ENCODE measurements at places on chromosomes 16 and 17.

DNA sequence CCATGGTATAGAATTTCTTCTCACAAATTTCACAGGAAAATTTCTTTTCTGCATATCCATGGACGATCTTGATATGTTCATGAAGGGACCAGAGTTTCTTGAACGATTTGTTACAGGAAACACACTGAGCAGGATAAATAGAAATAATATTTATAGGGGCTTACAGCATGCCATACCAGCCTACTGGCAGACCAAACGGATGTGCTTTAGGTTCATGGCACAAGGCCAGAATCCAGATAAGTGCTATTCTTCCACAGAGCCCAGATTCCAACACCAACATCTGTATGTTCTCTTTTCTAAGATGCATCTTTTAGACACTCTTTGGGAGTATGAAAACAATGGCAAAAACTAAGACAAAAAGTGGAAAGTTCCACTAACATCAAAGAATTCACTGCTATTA, 49.3 kb downstream of the ZNF652 start:
- no peak for DNase-seq

- DNase-seq = no peak
Observed at GRCh38 chr16:80389338-80389737, 151.5 kb upstream of the DYNLRB2 start.

DNA sequence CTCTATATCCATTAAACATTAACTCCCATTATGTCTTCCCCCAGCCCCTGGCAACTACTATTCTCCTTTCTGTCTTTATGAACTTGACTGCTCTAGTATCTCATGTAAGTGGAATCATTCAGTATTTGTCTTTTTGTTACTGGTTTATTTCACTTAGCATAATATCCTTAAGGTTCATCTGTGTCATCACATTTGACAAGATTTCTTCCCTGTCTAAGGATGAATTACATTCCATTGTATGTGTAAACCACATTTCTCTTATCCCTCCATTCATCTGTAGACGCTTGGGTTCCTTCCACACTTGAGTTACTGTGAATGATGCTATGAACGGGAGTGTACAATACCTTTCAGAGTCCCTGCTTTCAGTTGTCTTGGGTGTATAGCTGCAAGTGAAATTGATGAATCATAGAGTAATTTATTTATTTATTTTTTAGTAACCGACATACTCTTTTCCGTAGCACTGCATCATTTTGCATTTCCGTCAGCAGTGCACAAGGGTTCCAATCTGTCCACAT, 399.7 kb upstream of the RBFOX1 start:
- DNase-seq = no peak

DNA sequence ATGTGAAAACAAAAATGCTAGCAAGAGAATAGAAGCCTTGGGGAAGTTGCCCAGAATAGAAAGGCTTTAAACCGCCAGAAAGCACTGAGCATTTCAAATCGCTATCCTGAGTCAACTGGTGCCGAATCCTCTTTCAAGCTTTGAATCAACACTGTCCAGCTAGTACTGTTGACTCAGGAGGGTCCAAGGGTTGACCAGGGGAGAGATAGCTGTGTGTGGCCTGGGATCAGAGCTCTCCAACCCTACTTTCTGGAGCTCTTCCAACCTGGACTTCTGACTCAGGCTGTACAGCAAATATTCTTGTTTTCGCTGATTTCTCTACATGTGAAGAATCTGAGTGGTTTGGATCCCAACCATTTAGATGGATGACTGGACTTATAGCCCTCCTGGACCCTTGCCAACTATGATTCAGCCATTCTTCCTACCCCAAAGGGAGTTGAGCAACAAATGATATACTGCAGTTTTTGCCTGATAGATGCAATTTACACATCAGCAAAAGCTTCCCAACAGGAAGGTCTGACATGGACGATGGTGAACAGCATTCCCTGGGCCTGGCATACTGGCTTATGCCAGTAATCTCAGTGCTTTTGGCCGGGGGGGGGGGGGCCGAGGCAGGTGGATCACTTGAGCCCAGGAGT, 154.0 kb upstream of the SDK2 start:
- DNase-seq = no peak

DNA sequence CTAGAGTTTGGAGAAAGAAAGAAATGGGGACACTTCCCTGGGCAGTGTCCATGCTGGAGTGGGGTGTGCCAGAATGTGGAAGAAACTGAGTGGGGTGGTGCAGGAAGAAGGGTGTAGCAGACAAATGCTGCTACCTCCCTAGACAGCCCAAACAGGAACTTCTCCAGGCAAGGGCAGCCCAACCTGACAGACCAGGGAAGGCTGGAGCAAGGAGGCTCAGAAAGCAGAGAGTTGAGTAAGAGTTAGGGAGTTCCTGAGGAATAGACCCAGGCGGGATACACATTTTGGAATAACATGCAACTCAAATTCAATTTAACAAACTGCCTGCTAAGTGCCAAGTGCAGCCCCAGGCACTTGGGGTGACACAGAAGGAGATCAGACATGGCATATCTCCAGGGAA, 1.0 kb upstream of the MYO18A start:
- no peak for DNase-seq

DNA sequence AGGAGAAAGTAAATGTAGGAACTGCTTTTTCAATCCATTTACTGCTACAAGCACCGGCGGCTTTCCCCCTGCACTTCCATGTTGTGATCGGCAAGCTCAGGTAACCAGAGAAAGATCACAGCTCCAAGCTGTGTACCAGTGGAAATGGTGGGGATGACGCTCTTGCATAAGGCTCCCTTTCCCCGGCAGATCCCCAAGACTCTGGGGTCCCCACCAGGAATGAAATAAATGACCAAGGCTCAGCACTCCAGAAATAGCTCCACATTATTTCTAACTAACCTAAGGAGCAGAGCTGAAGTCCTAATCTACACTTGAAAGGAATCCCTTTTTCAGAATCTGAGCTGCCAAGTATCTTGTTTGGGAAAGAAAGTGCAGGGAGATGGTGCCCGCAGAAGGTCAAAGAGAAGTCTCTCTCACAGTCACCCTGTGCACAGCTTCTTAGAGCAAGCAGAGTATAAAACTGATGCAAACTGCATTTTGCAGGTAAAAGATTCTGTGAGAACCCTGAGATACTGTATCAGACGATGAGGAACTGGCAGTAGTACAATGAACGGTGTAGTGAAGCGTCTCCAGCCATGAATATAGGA, 11.1 kb downstream of the GRB2 start:
- no peak for DNase-seq

DNA sequence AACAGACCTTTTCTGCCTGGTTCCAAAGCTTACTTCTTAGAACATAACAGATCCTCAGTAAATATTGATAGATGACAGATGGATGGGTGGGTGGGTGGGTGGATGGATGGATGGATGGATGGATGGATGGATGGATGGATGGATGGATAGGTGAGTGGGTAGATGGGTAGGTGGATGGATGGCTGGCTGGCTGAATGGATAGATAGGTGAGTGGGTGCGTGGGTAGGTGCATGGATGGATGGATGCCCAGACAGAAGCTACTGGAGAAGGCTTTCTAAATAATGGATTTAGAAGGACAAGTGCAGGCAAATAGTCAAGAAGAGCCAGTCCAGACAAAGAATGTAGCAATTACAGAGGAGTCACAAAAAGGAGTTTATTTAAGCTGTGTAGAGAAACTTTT, 19.6 kb downstream of the SCNN1G start:
- no peak for DNase-seq

- DNase-seq = no peak
Observed at GRCh38 chr17:38354466-38354865, 2.8 kb downstream of the SOCS7 start.

GRCh38 chr17:19753051-19753509, 5.0 kb upstream of the ALDH3A1 start:
- no peak for DNase-seq

- peak; percentile 51 for DNase-seq
Observed at GRCh38 chr17:7576432-7576937, 3.0 kb upstream of the CD68 start.

- no peak for DNase-seq
Observed at GRCh38 chr17:13640551-13640950, 38.8 kb upstream of the HS3ST3A1 start.

DNA sequence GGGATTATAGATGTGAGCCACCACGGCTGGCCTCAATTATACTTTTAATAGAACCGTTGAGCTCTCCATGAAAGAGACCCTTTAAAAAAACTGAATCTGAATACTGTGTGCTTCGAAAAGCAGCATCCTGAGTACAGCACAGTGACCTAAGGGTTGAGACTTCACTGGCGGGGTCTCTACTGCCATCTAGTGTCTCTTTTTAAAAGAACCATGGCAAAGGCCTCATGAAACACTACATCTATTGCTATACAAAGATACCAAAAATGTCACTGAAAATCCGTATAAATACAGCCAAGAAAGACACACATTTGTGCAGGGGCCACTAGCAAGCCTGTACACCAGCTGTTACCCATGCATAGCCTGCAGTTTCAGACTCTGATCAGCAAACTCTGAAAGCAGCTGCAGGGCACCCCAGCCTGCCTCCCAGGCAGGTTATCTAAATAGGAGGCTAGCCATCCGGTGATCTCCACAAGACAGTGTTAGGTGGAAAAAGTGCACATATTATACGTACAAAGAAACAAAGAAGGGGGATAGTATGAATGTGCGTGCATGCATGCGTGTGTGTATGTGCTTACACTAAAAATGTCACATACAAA, 35.3 kb downstream of the NPLOC4 start:
- peak; percentile 77 for DNase-seq

DNA sequence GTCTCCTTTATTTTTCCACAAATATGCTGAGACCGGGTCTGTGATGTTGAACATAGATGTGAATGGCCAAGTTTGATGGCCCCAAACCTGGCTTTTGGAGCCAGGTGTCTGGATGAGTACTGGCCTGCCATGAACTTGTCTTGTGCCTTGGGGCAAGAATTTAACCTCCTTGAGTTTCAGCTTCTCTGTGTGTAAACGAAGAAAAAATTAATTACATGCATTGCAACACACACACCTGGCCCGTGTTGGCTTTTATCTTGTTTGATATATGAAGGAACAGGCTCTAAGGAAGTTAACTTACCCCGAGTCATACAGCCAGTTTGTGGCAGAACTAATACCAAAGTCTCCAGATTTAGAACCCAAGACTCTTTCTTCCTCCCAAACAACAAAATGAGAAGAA, 13.1 kb downstream of the FBXO39 start:
- DNase-seq = no peak

- peak; percentile 96 for DNase-seq
Observed at GRCh38 chr17:28725660-28726225, 290 bp downstream of the TLCD1 start.

DNA sequence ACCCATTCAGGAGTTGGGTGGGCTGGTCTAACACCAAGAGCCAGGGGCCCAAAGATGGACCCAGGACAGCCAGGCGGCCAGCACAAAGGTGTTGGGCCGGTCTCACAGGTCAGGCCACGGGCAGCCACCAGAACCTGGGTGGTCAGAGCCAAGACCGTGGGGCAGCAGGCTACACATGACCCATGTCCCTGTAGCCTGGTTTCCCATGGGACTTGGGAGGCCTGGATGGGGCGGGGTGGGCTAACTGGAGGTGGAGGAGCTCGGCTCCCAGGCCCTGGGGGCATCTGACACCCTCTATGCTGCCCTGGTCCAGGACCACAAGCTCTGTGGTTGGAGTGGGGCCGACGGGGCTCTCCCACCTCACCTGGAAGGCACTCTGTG, 17.2 kb downstream of the CTU2 start:
- no peak for DNase-seq

DNA sequence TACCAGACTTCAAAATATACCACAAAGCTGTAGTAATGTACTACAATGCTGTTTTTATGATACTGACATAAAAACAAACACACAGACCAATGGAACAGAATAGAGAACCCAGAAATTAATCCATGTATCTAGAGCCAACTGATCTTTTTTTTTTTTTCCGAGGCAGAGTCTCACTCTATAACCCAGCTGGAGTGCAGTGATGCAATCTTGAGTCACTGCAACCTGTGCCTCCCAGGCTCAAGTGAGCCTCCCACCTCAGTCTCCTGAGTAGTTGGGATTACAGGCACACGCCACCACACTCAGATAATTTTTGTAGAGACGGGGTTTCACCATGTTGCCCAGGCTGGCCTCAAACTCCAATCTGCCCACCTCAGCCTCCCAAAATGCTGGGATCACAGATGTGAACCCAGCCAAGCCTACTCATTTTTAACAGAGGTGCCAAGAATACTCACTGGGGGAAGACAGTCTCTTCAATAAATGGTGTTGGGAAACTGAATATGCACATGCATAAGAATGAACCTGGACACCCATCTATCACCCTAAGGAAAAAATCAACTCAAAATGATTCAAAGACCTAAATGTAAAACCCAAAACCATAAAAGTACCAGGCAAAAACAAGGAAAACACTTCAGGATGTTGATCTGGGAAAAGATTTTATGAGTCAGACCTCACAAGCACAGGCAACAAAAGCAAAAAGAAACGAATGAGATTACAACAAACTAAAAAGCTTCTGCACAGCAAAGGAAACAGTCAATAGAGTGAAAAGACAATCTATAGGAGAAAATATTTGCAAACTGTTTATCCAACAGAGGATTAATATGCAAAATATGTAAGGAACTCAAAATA, 63.1 kb downstream of the STX8 start:
- DNase-seq = no peak

GRCh38 chr17:17924131-17924856, 47.9 kb downstream of the TOM1L2 start:
- DNase-seq = no peak

GRCh38 chr17:77729587-77729986, 228.9 kb upstream of the TNRC6C start:
- peak; percentile 16 for DNase-seq

GRCh38 chr16:3321816-3322215, 16.5 kb downstream of the ZNF75A start:
- DNase-seq = no peak

- DNase-seq = peak; percentile 97
Observed at GRCh38 chr17:79192503-79193351, 118.1 kb downstream of the ENGASE start.

DNA sequence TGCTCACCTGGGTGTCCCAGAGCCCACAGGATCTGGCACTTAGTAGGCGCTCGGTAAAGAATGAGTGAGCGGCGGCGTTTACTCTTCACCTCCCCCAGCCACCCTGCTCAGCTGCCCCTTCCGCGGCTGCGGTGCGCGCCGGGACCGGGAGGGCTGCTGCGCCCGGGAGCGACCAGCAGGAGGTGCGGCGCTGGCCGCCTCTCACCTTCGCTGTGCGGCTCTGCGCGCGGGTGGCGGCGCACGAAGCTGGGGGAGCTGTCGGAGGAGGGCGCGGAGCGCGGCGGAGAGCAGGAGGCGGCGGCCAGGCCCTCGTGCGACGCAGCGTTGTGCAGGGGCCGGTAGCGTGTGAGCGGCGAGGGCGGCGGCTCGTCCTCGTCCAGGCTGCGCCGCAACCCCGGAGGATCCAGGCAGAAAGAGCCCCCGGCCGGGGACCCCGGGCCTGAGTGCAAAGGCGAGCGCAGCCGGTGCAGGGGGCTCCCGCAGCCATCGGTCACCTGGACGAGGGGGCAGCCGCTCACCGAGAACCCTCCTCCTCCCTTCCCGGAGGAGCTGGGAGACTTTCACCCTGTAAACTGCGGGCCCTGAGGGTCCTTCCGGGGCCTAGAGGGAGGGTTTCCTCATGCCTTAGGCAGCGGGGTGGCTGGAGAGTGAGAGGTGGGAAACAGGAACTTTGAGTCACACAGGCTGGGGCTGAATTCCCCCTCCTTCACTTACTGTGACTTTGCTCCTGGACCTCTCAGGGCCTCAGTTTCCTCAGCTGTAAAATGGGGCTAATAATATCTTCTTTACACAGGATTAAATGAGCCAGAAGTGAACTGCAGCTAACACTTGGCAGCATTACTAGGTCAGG, 12.5 kb downstream of the SAMD14 start:
- DNase-seq = peak; percentile 97

- DNase-seq = peak; percentile 90
Observed at GRCh38 chr16:67279296-67280089, at the start of gene PLEKHG4. Gene PLEKHG4 (plus strand): TSS chr16:67279532. CDS start chr16:67280045, 513 bp downstream.

All from endodermal cell (in vitro differentiated cells).